Stimulated activated CD4-positive, alpha-beta T cell treated with anti-CD3 and anti-CD28 coated beads, Interleukin-4, amount 100 ng/mL, for 48 hours (primary cell): ENCODE measurements at places on chromosomes 16 and 17.

DNA sequence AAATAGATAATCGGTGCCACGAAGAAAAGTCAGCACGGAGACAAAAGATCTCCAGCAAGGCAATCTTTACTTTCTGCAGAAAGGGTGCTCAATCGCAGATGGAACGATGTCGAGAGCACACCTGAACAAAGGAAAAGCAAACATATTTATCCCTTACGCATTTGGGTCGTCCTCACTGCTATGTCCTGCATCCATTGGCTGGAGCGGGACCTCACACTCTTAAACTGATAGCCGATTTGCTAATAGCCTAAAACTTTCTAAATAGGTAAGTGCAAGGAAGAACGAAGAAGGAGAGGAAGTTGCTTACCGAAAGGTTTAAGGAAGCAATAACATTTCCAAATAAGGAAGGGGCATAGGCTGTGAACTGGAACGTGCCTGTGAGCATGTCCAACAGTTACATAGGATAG lies 1.2 kb upstream of the AKAP10 start:
- DNase-seq: no peak

GRCh38 chr17:15091825-15092224 lies 173.3 kb downstream of the PMP22 start:
- no peak for DNase-seq

DNA sequence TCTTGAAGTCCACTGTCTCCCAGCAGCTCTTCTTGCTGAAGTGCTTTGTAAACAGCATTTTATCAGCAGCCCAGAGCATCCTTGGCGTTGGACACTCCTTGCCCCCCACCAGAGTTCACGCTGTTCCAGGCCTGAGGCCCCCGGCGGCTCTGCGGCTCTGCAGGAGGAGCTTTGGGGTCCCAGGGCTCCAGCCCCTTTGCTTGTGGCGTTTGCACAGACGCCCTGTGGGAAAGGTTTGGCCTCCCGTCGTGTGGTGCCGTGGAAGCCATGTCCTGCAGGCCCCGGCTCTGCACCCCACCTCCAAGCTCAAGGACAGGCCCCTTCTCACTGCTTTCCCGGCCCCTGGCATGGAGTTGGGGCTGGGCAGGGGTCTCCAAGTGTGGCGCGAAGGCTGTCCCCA lies 14.1 kb downstream of the METRNL start:
- DNase-seq: no peak

- no peak for DNase-seq
Measured at GRCh38 chr16:11257131-11257938, 1.3 kb upstream of the SOCS1 start.

- no peak for DNase-seq
Measured at GRCh38 chr17:70552230-70552981, 383.1 kb downstream of the KCNJ2 start.

DNA sequence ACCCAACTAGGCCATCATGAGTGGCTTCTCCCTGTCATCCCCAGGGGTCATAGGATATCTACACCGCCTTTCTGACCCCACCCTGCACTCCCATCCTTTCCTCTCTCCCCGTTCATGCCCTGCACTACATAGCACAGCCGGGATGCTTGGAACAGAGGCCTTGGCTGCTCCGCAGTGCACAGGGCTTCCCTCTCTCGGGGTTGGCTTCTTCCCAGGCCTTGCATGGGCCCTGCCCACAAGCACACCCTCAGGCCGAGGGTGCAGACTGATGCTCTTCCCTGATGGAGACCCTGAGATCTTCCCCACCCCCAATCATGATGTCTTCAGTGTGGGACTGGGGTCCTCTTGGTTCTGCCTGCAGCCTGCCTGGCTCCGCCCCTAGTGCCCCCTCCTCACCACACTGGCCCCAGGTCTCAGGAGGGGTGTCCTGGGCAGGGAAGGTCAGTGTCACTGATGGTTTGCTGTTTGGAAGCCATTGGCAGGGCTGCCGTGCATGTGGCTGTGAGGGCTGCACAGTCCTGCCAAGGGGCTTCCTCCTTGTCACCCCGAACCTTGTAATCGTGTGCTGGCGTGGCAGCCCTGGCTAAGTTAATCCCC lies 14.3 kb upstream of the NAGLU start:
- no peak for DNase-seq

- no peak for DNase-seq
Measured at GRCh38 chr17:54814371-54814770, 86.3 kb upstream of the TOM1L1 start.

DNA sequence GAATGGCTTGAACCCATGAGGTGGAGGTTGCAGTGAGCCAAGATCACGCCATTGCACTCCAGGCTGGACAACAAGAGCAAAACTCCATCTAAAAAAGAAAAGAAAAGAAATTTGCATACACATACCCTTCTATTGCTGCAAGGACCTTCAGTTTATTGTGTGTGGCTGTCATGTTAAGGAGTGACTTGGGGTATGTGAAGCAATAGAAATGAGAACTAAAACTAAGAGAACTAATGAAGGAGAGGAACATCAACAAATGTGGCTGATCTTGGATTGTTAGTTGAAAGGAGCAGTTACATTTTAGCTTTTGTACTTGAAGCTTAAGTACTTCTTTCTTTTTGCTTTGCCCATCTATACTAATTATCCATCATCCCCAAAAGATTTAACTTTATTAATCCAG lies 12.7 kb upstream of the NSRP1 start:
- DNase-seq: no peak

- DNase-seq: no peak
Measured at GRCh38 chr16:83774066-83774465, 33.7 kb upstream of the HSBP1 start.

DNA sequence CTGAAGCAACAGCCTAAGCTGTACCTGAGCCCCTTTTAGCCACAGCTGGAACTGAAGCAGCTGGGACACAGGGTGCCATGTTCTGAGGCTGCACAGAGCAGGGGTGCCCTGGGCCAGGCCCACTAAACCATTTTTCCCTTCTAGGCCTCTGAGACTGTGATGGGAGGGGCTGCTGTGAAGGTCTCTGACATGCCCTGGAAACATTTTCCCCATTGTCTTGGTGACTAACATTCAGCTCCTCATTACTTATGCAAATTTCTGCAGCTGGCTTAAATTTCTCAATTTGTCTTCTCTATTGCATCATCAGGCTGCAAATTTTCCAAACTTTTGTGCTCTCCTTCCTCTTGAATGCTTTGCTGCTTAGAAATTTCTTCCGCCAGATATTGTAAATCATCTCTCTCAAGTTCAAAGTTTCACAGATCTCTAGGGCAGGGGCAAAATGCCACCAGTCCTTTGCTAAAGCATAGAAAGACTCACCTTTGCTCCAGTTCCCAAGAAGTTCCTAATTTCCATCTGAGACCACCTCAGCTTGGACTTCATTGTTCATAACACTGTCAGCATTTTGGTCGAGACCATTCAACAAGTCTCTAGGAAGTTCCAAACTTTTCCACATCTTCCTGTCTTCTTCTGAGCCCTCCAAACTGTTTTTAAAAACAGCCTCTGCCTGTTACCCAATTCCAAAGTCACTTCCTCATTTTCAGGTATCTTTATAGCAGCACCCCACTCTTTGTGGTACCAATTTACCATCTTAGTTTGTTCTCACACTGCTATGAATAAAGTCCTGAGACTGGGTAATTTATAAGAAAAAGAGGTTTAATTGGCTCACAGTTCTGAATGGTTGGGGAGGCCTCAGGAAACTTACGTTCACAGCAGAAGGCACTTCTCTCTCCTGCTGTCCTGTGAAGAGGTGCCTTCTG lies 49.8 kb downstream of the TMEM100 start:
- DNase-seq: no peak

- DNase-seq: no peak
Measured at GRCh38 chr16:19718624-19718965, 524 bp downstream of the IQCK start.

DNA sequence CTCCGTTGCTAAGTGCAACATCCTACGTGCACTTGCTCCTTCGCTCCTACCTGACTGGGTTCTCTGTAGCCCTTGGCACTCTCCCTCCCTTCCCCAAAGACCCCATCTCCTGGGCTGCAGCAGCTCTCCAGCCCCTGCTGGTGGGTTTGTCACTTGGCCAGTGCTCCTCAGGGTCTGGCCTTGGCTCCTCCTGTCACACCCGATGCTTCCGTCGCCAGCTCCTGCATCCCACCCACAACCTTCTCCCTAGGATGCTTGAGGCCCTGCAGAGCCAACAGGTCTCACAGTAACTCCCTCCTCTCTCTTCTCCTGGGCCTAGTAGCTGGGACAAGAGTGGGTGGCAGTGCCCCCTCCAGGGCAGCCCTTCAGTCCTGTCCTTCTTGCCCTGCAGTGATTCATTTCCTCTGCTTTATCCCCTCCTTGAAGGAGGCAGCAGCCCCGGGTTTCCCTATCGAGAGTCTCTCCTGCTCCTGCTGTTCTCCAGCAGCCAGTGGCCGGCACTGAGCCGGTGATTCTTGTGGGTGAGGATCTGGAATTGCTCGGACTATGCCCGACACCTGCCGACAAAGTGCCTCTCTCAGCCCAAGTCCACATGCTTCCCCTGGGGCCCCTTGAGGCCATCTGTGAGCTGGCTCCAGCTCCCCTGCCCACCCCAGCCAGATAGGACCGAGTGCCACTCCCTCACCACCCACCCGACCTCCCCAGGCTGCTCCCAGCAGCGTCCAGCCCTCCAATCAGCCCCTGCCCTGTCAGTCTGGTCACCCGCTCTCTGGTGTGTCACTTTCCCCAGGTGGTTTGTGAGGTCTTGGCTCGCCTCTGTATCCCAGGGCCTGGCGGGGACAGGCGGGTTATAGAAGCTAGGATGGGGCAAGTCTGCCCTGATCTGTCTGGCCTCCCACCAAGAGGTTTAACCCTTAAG lies 3.8 kb downstream of the LITAFD start:
- DNase-seq: no peak

- DNase-seq: no peak
Measured at GRCh38 chr17:44837196-44837595, 7.1 kb upstream of the GJC1 start.

GRCh38 chr17:66302761-66303626 lies 581 bp downstream of the PRKCA start:
- DNase-seq: peak; percentile 30

GRCh38 chr16:29993191-29993902 lies 2.1 kb downstream of the HIRIP3 start:
- no peak for DNase-seq

GRCh38 chr17:55708175-55708974 lies 14.3 kb downstream of the TMEM100 start:
- DNase-seq: no peak

DNA sequence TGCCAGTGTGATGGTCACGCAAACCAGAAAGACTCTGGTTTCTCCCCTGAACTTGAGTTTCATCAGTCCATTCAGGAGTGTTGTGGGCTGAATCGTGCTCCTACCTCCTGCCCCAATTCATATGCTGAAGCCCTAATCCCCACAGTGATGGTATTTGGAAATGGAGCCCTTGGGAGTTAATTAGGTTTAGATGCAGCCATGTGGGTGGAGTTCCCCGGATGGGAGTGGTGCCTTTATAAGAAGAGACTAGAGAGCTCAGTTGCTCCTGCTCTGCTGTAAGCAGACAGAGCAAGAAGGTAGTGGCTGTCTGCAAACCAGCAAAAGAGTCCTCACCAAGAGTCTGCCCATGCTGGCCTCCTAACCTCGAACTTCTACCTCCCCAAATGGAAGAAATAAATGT lies 160.3 kb upstream of the DYNLRB2 start:
- DNase-seq: no peak

DNA sequence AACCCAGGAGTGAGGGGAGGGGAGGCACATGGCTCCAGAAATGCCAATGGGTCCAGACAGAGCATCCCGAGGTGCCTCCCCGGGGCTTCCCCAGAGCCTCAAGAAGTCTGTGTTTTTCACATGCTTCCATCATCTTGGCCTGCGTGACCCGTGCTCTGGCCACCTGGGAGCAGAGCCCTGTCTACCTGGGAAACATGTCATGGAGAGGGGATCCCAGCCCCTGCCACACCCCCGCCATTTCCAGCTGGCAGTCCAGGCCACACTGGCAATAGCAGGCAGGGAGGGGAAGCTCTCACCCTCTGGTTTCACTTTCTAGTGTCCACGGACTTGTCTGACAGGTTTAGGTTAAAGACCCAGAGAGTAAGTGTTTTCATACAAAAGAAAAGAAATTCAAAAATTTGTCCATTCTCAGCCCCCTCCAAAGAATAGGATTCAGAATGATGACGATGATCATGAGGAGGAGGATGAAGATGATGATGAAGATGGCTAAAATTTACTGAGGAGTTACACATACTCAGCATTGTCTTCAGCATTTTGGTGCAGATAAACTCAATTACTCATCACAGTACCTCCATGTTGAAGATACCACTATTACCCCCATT lies 9.0 kb downstream of the SMIM5 start:
- DNase-seq: no peak

GRCh38 chr16:82880346-82880745 lies 253.6 kb downstream of the CDH13 start:
- no peak for DNase-seq

GRCh38 chr16:8924214-8924613 lies 39.5 kb downstream of the USP7 start:
- no peak for DNase-seq

- no peak for DNase-seq
Measured at GRCh38 chr16:16045296-16045695, 95.9 kb downstream of the ABCC1 start.

DNA sequence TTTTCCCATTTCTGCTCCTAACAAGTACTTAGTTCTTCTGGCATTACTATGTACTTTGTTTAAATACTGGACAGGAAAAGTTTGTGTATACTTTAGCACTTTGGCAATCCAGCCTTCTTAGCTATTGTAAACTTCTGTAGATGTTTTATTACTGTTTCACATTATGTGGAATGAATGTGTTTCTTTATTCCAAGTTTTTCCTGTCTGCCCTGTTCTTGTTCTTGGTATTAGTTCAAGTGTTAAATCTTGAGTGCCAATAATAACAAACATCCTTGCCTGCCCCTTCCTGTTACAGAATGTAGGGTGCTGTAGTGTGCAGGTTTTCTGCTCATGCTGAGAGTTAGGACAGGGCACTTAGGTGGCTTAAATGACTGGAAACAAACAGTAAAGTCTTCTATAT lies 7.3 kb upstream of the CAPNS2 start:
- no peak for DNase-seq

DNA sequence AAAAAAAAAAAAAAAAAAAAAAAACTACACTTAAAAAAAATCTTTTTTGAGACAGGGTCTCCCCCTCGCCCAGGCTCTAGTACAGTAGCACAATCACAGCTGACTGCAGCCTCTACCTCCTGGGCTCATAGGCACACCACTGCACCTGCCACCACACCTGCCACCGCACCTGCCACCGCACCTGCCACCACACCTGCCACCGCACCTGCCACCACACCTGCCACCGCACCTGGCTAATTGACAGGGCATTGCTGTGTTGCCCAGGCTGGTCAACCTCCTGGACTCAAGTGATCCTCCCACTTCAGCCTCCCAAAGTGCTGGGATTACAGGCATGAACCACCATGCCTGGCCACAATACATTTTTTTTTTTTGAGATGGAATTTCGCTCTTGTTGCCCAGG lies 17.6 kb upstream of the WDR45B start:
- DNase-seq: no peak

GRCh38 chr16:5523829-5524228 lies 426.2 kb upstream of the EEF2KMT start:
- no peak for DNase-seq
